ENCODE measurements at places on chromosomes 7 and 10. TPM values are rescaled to one million over a fixed set of nuclear protein-coding genes. Genes with fewer than 3 reads are reported as not detected.

DNA sequence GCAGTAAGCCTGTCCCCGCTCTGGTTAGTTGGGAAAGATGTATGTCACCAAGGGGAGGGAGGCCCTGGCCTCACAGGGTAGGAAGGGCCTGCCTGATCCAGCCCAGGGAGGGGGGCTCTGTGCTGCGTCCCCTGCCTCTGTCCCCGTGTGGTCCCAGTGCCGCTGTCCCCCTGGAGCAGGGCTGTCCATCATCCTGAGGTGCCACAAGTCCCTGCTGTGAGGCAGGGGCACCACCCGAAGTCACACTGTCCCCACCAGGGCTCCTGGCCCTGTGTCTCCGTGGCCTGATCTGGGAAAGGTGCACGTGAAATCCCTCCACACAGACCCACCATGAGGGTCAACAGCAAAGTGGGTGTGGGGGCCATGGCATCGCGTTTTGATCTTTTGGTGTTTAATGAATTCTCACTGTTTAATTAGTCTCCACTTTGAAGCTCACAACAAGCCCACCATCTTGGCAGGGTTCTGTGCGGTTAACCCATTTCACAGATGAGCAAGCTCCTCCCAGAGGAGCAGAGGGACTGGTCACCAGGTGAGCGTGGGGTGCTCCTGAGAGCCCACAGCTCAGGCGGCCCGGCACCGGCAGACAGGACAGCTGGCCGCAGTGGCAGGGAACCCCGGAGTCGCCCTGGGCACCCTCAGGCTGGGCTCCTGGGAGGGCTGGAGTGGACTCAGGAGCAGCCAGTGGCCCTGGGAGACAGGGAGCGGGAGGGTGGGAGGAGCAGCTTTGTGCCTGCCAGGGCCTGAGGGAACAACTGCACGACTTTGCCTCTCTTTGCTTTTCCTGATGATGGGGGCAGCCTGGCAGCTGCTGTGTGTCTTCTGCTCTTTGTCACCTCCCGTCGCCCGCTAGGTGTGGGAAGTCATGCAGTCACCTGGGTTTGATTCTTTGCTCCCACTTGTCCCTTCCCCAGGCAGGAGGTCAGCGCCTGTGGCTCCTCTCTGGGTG lies 12.0 kb upstream of the CRYGN start:
- no peak for DNase-seq

GRCh38 chr10:75401569-75402485 lies at the start of gene ZNF503:
ZNF503 (minus strand) TSS chr10:75401764; CDS start chr10:75401419, 345 bp downstream.
- DNase-seq = peak; percentile 97

DNA sequence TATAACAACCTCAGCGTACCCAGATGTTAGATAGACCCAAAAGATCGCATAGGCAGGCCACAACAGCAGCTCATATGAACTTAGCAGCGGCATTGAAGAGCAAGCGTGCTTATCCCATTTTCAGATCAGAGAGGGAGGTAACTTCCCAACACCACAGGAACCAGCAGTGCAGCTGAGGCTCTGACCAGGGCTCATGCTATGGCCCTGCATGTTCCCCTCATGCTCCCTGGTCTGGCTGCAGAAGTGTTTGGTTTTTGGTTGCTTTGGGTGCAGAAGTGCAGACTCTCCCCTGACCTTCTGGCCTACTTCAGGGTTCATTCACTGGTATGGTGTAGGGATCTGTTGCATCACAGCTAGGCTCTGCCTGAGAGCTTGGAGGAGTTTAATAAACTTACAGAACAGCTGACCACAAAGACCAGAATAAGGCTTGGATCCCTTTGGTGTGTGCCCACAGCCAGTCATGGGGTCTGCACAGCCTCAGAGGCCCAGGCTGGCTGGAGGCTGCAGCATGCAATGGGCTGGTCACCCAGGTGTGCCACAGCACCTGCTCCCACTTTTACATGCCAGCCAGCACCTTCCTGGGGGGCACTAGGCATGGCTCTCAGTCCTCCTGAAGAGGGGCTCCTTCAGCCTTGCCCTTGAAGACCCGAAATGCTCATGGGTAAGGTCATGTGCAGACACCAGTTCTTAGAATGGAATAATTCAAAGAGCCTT lies 9.1 kb upstream of the CXCL12 start:
- DNase-seq = no peak

GRCh38 chr7:152414779-152415178 lies 21.0 kb downstream of the KMT2C start:
- DNase-seq = no peak

Gene GLI3
- polyA plus RNA-seq = 13.5 TPM

Gene NPC1L1
- 0.13 TPM for polyA plus RNA-seq

Gene ITGA8
- polyA plus RNA-seq = 10.6 TPM

GRCh38 chr7:28419716-28420115 lies 7.4 kb downstream of the CREB5 start:
- no peak for DNase-seq

Gene BICC1
- polyA plus RNA-seq = 24.9 TPM

Gene MEIG1
- polyA plus RNA-seq = 0.55 TPM

- no peak for DNase-seq
Measured at GRCh38 chr7:132575982-132576720, at the start of gene PLXNA4. PLXNA4 (minus strand) TSS chr7:132576470; CDS start chr7:132508693, 67,777 bp downstream.

DNA sequence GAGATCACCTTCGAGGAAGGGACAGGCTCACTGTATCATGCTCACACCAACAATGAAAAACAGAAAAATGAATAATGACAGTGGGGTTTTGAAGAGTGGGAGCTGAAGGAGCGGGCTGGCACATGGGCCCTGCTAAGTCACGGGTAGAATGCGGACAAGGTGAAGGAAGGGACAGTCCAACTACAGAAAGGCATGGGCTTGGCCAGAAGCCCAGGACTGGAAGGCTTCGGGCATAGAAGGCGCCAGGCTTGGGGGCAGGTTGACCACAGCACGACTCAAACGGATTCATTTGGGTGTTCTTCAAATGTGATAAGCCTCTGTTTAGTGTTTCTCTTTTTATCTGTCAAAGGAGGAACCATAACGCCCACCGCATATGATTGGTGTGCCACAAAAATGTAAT lies 509.5 kb downstream of the CCSER2 start:
- DNase-seq = no peak

DNA sequence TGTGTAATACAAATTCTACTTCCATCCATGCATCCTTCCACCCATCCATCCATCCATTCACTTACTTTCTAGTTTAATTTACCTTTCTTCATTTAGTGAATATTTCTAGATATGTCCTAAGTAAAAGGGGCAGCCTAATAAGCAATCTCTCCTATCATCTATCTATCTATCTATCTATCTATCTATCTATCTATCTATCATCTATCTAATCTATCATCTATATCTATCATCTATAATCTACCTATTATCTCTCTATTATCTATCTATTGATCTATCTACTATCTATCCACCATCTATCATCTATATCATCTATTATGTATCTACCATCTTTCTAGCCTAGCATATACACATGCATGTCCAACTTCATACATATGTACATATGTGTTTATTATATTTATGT lies 104.2 kb downstream of the PTPN20 start:
- no peak for DNase-seq

DNA sequence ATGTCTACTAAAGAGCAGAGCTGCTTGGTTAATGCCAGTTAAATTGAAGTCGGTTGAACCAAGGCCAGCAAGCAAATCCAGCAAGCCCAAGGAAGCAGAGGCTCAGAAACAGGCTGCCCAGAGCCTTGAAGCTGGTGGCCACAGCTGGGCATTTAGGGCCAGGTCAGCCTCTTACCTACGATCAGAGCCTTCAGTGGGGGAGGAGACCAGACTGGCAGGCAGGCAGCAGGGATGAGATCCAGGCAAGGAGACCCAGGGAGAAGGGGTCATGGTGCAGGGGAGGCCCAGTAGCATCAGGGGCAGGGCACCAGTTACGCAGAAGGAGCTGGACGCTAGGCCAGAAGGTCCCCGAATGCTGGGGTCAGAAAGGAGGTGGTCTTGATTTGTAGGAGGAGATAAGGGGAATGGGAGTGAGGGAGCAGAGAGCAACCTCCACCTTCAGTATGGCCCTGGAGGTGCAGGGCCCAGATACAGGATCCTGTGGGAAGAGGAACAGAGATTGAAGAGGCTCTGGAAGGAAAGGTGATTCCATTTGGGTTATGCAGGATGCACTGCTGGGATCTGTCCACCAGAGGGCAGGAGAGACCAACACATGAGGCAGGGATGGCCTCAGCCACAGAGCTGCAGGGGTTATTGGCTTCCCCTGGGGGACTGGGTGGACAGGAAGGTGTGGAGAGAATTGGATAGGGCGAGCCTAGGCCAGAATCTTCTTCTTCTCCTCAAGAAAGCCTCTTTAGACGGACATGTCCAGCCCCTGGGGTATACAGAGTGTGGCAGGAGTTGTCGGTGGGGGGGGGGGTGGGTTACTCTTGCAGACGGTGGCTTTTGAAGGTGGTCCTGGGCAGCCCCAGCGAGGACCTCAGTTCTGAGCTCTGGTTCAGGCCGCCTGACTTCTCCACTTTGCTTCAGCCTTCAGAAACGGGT lies 132.6 kb upstream of the PODXL start:
- DNase-seq = peak; percentile 38

DNA sequence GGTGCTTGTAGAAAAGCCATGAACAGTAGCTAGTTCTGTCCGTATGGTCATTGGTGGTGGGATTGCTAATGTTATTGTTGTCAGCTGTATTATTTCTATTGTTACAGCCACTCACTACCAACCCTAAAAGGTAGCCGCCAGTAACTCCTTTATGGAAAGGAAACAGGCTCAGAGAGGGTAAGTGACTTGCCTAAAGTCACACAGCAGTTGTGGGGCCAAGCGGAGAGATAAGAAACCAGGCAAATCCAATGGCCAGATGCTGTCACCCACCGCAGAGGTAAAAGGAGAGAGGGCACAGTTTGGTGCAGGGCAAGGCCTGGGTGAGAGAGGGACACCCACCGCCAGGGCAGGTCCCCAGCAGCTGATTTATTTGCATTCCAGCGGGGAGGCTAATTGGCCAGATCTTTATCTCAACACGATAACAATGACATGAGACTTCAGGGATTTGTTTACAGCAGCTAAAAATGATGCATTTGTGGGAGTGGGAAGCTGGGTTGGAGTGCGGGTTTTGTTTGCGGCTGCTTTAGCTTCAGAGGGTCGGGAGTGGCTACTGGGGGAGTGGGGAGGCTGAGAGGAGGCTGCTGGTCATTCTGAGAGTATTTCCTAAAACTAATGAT lies 8.6 kb upstream of the NKX2-3 start:
- no peak for DNase-seq

DNA sequence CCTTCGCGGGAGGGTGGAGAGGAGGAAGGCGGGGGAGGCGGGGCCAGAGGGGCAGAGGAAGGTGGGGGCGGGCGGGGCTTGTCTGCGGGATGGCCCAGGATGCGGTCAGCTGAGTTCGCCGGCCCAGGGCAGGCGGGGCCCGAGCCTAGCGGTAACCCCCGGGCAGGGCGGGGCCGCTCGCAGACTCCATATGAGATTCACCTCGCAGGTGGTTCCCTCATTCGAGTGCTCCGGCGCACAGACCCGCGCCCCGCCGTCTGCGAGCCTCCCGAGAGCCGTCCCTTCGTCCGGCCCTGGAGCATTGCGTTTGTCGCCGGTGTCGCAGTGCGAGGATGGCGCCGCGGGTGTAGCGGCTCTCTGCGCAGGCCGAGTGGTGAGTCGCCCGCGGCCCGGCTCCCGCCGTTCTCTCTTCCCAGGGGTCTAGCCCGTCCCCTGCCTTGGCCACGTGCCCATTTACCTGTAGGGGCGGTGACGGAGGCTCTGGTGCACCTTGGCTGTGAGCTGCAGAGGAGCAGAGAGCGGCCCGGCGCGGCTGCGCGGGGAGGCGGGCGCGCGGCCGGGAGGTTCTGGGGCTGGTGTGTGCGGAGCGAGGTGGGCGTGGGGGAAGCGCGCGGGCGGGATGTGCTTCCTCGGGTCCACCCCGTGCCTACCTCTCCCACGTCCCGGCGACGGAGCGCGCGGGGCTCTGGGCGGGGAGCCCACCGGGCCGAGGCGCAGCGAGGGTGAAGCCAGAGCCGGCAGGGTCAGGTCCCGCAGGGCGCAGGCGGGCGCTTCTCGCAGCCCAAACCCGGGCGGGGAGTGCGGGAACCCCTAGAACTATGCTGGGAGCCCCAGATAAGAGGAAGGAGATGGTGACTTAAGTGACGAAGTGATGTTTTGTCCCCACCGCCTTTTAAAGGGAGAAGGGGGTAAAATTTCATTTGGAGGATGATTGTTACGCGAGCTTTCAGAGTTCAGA lies at the start of gene UPP1:
Gene UPP1 (plus strand): TSS at position 220 of the 958 bp plus-strand sequence. CDS start 5,519 bp downstream, outside the sequence.
- DNase-seq = peak; percentile 10

GRCh38 chr10:87930934-87931835 lies 67.8 kb downstream of the PTEN start:
- DNase-seq = no peak

GRCh38 chr10:133179651-133180050 lies 19.6 kb downstream of the KNDC1 start:
- DNase-seq = no peak

DNA sequence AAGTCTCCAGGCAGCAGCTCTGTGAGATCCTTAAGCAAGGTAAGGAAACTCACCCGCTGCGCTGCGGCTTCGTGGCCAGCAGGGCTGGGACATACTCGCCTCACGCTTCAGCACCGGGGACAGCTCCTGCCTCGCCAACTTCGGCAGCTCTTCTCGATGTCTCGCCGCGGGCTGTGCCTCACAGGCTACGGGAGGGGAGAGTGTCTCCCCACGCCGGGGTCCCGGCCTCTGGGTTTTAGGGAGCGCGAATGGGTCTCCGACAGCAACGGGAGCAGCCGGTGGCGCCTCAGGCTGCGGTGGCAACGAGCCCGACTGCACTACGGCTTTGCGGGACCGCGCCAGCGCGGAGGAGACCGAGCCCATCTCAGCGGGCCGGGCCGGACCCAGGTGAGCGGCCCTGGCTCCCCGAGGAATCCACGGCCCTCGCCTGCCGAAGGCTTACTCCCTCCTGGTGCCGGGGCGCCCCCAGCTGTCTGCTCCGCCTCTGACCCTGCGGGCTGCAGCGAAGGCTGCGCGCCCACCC lies 62.4 kb downstream of the LSM5 start:
- peak; percentile 81 for DNase-seq

GRCh38 chr7:35331730-35332678 lies 78.1 kb upstream of the TBX20 start:
- no peak for DNase-seq

GRCh38 chr10:112812586-112812985 lies 137.5 kb upstream of the TCF7L2 start:
- no peak for DNase-seq
